ENCODE measurements at places on chromosomes 3 and 15.

DNA sequence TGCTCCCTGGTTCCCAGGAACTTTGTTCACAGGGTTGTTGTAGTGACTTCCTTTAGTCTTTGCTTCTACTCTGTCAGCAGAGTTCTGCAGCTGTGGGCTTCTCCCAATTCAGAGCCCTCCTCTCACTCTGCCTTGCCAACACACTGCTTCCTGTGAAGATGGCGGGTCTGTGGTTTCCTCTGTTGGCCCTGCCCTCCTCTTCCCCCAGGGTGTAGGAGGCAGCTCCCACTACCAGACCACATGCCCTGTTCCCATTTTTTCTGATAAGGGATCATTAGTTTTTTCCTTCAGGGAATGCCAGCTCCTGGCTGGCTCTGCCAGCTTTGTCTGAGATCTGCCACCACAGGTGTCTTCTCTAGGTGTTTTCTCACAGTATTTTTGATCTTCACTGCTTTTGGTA lies 12.7 kb downstream of the SPSB4 start:
- DNase-seq, result no peak

- no peak for DNase-seq
Observed at GRCh38 chr15:101042320-101042719, 123.2 kb downstream of the LRRK1 start.

- no peak for DNase-seq
Observed at GRCh38 chr3:116065501-116065900, 379.8 kb downstream of the LSAMP start.

- no peak for DNase-seq
Observed at GRCh38 chr15:32982001-32982400, 212.5 kb downstream of the FMN1 start.

DNA sequence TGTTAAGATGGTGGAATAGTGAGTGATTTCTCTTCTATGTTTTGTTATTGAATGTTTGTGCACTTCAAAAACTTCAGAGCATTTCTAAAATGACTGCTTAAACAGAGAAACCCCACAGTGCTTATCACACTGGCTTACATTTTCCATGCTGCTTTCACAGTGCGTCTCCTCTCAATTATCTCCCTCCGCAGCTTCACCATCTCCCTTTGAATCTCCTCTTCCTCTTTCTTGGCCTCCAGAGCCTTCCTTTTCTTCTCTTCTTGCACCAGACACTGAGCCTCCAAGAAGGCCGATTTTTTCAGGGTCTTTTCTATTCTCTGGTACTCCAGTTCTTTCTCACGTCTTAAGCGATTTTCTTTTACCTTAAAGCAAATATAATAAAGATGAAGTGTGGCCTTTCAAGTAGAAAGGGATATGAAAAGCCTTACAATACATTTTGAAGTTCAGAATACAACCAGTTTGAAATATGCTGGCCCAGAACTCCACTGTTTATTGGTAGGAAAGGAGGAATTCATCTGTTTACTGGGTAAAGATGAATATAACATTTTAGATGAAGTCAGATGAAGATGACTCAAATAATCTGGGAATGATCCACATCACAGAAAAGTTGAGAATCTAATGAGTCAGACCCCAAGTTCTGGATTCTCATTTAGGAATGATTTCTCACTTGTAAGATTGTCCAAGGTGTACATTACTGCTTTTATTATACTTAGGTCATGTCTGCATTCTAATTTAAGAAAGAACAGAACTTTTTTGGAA lies 21.4 kb downstream of the CCDC191 start:
- DNase-seq, result no peak

GRCh38 chr15:58698887-58699641 lies 50.4 kb downstream of the ADAM10 start:
- no peak for DNase-seq

DNA sequence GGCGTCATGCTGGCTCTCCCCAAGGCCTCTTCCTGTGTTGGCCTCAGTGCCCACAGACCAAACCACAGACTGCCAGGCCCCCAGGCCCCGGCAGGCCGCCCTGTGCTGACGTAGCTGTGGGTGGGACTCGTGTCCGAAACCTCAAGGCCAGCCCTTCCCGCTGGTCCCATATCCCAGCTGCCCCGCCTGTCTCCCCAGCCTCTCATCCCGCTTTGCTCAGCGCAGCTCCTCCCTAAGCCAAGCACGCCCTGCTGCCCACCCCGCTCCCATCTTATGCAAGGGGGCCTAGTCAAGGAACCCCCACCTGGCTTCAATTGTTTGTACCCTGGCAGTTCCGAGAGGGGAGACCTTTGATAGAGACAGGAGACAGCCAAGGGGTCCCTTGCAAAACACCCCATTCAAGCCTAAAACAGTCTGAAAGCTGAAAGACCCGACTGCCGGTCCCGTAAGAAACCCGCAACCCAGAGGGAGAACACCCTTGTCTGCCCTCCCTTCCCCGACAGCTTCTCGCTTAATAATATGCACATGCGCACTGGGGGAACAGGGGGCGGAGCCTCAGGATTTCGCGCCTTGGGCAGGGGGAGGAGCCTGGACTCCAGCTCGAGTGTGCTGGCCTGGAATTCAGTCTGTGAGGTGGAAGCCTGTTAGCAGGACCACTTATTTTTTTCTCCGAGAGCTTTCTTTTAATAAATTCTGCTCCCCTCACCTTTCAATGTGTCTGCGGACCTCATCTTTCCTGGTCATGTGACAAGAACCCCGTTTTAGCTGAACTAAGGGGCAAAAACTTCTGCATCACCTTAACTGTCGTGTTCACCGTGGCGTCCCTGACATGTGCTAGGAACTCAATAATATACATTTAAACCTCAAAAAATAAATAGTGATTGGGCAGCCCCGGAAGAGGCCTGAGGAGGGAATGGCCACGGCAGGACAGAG lies 17.2 kb downstream of the TNFAIP8L3 start:
- no peak for DNase-seq

DNA sequence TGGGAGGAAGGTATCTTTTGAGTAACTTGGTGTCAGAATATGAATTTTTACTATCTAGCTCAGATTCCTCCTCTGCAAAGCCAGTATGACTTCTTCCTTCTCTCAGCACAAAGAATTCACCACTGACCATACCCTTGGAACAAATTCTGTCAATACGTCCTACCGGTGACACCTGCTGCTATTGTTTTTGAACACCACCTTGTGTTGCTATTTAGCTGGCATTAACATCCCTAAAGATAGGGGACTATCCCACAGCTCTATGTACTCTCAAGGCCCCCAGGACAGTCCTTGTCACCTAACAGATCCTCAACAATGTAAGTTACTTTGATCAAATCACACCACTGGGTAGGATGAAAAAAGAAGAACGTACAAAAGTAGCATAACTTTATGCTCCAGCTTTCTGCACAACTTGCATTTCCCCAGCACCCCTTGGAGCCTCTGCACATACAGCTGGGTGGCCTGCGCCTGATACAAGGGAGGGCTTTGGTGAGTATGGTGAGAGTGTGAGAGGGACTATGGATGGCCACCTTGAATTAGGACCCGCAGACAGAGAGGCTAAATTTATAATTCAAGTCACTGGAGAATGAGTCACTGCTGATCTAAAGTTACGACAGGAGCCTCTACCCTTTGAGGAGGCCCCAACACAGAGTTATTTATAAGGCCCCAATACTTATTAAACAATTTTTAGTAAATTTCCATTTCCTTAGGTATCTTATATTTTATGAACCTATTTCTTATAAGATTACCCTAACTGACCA lies 2.3 kb upstream of the COLQ start:
- DNase-seq, result no peak

- no peak for DNase-seq
Observed at GRCh38 chr15:27268923-27269322, 297.9 kb downstream of the GABRG3 start.

- DNase-seq, result no peak
Observed at GRCh38 chr15:39501366-39502081, 79.4 kb upstream of the THBS1 start.

All from activated CD4-positive, CD25-positive, alpha-beta regulatory T cell (primary cell).